Renal cortex interstitium (tissue), 15 donors: ENCODE measurements at places on chromosomes 4 and X. TPM values are rescaled to one million over a fixed set of nuclear protein-coding genes. Genes with fewer than 3 reads are reported as not detected.

LRIT3 gene
- polyA plus RNA-seq = 0.71 TPM

DNA sequence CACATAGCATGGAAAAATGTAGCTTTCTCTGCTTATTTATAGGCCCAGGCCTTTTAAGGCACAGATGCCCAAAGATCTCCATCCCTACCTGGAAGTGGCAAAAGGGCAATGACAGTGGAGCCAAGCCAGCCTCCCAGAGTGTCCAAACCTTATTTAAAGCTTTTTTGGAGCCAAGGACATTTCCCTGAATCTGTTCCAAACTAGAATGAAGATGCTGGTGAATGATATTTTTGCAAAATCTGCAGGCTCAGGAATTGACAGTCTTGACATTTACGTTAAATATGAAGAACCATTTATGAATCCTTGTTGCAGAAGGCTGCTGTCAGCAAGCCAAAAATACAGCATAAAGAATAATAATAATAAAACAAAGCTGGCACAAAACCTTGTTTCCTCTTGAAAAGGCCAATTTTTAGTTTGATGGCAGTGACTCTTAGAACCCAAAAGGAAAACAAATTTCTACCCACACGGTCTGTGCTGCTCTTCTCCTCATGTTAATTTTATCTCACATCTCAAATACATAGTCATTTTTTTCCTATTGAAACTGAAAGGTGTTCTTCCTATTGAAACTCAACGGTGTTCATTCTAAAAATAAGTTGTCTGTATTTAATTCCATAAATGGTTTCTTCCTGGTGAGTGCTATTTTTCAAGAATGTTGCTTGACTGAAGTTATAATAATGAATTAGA, 206.3 kb upstream of the TBL1X start:
- no peak for DNase-seq

NHS gene
- polyA plus RNA-seq = 21.9 TPM

DNA sequence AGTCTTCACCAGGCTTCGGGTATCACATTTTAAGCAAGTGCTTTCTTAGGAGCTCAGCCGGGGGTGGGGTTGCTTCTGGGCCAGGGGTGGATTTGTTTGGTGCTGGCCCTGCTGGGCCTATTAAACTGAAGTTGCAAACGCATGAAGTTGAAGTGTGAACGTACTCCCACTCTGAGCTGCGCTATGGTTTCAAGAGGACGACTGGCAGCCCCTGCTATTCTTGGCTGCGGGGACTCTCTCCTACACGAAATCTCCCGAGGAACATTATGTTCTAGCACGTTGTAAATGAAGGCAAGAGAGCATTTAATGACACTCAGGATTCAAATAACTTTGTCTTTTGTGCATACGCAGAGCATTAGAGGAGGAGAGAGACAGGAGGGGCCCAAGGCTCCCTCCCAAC, 401.3 kb upstream of the BOD1L1 start:
- DNase-seq = no peak

DNA sequence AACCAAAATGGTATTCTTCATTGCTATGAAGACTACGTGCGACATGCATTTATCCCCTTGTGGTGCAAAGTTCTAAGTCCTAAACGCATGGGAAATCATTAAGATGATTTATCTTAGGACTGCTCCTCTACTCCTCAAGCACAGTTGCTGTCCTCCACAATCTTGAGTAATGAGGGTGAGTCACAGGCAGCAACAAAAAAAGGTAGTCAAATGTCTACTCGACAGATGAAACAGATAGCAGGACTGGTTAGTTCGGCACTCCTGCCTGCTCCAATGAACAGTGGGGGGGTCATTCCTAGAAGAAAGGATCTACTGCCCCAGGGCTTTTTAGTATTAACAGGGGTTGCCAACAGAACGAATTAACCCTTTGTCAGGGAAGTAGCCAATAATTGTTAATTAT, 233.7 kb upstream of the FGF13 start:
- no peak for DNase-seq

MAGEA2B gene
- not detected for polyA plus RNA-seq

DNA sequence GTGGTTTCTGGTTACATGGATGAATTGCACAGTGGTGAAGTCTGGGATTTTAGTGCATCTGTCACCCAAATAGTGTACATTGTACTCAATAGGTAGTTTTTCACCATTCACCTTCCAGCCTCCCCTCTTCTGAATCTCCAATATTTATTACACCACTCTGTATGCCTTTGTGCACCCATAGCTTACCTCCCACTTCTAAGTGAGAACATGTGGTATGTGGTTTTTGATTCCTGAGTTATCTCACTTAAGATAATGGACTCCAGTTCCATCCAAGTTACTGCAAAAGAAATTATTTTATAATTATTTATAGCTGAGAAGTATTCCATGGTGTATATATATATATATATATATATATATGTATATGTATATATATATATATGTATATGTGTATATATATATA, 155.8 kb downstream of the HHIP start:
- DNase-seq = no peak

GRCh38 chr4:133188433-133189146, 39.5 kb downstream of the PCDH10 start:
- DNase-seq = no peak

GPRASP1 gene
- polyA plus RNA-seq = 13.1 TPM

DNAAF6 gene
- 0.06 TPM for polyA plus RNA-seq

GRCh38 chrX:103687696-103688201, 1.2 kb upstream of the MORF4L2 start:
- DNase-seq = peak; percentile 65

DCLK2 gene
- polyA plus RNA-seq = 11.7 TPM

RHOXF2 gene
- 0.06 TPM for polyA plus RNA-seq

- peak; percentile 33 for DNase-seq
Observed at GRCh38 chr4:184471881-184472613, 2.3 kb downstream of the IRF2 start.

BCOR gene
- 53.6 TPM for polyA plus RNA-seq

DNA sequence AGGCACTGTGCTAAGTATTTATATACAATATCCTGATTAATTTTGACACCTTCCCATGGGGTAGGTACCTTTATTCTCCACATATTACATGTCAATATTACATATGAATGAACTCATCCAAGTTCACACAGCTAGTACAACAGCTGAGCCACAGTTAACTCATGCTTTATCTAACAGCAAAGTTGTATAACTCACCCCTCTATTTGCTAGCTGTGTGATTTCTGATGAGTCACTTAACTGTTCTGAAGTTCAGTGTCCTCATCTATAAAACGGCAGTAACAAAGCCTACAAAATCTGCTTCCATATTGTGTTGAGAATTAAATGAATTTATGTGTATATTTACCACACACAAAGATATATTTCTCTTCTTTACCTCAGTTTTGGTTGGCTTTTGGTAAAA, 48.2 kb upstream of the KDR start:
- no peak for DNase-seq

DNA sequence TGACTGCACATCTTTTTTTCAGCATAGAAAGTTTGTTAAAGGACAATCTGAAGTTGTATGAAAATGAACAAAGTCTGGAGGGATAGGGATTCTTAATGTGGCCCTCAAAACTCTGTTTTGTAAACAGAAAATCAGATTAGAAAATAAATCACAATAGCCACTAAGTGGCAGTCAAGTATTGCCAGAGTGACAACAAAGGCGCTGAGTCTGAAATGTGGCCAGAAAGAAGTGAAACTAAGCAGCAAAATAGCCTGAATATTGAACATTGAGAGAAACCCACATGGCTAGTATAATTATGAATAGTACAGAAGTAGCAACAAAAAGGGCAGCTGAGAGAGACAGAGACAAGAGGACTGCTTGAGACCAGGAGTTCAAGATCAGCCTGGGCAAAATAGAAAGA, 81.1 kb upstream of the CT45A1 start:
- DNase-seq = no peak

MAGED4B gene
- 85.5 TPM for polyA plus RNA-seq

GRCh38 chr4:67037504-67038227, 507.6 kb downstream of the CENPC start:
- DNase-seq = no peak
